ENCODE measurements at places on chromosomes 11 and 22.

GRCh38 chr11:2886191-2886894 is 768 bp upstream of the CDKN1C start:
- no peak for DNase-seq

DNA sequence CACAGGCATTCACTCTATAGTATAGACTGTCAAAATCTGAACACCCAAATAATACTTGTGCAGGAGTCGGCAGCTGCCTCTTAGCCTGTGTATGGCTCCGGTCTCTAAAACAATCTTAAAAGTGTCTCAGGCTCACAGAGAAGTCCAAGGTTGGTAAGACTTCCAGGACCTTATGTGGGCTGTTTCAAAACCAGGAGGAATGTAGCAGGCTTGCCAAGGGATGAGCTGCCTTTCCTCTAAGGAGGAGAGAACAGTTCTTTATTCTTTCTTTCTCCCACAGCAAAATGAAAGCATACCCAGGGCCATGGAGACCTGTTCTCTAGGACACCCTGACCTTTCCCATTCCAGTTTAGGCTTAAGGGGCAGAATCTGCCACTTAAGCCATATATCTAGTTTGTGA is 176.5 kb downstream of the TRPC6 start:
- no peak for DNase-seq

DNA sequence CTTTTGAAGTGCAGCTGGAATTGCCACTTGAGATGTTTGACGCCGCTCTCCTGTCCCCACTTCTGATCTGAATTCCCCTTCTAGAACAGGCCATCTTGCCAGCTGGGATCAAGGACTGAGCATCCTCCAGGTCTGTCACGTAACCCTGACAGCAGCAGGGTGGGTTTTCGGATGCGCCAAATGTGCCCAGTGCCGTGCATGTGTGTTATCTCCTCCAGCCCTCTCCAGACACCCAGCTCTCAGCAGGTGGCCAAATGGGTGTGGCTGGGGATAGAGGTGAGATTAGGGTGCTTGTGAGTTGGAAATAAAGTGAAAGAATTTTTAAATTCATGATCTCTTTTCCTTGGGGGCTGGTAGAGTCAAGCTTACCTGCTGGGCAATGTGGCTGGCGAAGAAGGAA is 3.3 kb downstream of the OSBP2 start:
- DNase-seq: no peak

DNA sequence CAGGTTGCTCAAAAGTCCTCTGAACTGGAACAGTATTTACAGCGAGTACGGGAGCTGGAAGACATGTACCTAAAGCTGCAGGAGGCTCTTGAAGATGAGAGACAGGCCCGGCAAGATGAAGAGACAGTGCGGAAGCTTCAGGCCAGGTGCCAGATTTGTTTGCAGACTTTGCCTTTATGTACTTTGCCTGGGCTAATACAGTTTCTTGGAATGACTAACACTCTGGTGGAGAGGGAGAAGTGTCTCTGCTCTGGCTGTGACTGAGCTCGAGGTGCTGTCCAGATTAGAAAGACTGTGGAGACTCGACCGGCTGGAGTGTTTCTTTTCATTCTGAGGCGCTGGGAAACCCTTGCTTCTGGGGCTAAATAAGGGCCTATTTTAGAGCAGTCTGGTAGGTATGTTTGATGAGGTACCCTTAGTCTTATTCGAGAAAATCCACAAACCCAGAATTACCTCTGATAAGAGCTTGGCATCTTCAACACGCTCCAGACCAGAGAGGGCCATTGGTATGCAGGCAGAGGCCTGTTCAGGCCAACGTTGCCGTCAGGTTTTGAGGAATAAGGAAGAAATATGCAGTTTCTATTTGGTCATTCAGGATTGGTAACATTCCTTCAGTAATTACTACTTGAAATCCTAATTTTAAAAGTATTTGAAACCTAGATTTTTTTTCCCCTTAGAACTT is 76.5 kb downstream of the SWAP70 start:
- no peak for DNase-seq

GRCh38 chr11:126337126-126337473 is 18.4 kb upstream of the ST3GAL4 start:
- no peak for DNase-seq

- DNase-seq: peak; percentile 60
Observed at GRCh38 chr22:32660292-32660691, 141.2 kb upstream of the TIMP3 start.

DNA sequence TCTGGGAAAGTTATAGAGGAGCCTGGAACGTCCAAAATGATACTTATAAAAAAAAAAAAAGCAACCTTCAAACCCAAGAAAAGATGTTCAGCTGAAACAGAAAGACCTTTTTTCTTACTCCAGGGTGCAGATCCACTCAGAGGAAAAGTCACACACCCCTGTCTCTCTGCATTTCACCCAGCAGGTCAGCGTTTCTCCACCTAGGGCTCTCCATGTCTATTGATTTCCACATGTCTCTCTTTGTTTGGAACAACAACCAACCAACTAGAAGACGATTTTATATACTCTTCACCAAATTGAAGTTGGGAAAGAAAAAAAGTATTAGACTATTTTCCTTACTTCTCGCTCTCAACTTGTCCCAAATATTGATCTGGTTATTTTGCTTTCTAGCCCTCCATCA is 42.2 kb upstream of the BLID start:
- no peak for DNase-seq

DNA sequence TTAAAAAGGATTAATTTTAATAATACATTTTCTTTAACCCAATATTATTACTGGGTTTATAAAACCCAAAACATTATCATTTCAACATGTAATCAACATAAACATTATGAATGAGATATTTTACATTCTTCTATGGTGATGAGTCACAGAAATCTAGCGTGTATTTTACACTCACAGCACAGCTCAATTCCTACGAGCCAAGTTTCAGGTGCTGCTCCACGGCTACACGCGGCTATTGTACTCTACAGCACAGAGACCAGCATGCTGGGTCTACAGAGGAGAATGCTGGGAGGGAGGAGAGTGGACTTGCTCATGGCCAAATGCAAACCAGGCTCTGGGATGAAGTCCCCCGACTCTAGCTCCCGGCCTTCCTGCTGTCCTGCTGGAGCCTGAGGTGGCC is 72.0 kb upstream of the LMO1 start:
- no peak for DNase-seq

GRCh38 chr11:44989831-44990566 is 39.3 kb upstream of the TP53I11 start:
- DNase-seq: no peak

DNA sequence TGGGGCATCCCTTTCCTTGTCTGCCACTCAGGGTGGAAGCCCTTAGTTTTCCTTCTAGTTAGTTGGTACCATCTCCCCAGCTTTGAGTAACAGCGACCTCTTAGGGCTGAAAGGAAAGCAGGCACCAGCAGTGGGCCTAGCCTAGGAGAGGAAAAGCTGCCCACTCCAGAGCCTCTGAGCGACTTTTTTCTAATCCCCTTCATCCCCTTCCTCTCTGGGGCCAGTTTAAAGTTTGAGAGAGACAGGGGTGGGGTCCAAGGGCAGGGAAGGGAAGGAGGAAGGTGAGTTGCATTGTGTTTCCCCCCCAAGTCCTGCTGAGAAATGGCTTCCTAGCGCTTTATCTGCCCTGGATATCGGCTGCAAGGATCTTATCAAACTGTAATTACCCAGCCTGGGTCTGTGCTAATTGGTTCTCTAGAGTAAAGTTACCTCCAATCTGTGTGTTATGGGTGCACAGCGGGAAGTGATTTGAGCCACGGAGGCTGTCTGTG is 573.9 kb upstream of the CADM1 start:
- DNase-seq: no peak

DNA sequence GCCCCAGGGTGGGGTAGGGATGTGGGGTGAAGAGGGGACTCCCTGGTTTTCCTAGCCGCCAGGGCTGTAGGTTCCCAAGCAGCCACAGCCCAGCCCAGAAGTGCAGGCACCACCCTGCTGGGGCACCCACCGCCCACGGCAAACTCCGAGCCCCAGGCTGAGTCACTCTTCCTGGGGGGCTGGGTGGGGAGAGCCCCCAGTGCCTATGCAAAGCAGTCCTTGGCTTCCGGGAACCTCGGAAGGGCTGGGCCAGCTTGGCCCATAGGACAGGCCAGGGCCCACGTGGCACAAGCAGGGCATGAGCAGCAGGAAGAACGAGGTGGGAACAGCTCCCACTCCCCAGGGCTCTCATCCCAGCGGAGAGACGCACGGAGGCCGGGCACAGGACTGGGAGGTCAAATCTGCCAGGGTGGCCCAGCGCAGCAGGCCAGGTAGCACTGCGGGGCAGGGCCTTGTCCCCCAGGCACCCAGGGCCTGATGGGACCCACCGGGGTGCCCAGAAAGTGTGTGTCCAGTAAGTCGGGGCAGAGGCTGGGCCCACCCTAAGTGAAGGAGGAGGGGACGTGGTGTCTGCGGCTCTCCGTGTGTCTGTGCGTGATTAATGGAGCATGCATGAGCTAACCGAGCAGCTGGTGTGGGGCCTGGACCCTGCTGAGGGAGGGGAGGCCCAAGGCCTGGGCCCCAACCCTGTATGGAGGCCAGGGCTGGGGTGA is 4.6 kb upstream of the IL17REL start:
- peak; percentile 92 for DNase-seq

DNA sequence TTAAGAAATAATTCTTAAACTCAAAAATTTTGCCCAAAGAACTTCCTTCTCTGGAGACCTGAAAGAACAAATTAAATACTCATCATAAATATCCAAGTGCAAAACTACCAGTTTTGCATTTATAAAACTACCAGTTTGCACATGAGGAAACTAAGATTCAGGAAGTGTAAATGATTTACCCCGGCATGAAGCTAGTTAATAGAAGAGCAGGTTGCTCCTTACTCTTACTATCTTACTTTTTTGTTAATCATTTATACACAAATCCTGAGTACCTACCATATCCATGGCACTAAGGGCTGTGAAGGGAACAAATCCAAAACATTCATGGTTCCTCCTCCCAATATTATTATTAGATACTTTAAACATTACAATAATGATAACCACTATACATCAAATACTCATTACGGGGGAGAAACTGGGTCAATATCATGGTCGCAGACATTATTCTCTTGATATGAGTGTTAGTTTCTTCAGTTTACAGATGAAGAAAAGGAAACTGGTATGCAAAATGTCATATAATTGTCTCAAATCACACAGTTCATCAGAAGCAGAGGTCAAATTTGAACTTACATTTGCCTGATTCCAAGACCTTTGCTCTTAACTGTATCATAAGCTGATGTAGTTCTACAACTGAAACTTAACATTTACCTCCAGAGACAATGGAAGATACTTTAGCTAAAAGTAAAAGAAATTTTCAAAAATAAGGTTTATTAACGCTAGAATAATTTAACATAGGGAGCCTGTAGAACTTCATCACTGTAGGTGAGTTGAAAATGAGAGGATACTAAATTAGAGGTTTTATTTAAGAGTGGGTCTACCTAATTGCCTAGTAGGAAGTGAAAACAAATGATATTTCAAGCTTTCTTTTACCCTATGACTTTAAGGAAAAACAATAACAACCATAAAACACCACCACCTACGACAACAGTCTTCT is 74.5 kb downstream of the FAM76B start:
- DNase-seq: no peak

GRCh38 chr11:85301895-85302678 is 325.1 kb downstream of the DLG2 start:
- no peak for DNase-seq

DNA sequence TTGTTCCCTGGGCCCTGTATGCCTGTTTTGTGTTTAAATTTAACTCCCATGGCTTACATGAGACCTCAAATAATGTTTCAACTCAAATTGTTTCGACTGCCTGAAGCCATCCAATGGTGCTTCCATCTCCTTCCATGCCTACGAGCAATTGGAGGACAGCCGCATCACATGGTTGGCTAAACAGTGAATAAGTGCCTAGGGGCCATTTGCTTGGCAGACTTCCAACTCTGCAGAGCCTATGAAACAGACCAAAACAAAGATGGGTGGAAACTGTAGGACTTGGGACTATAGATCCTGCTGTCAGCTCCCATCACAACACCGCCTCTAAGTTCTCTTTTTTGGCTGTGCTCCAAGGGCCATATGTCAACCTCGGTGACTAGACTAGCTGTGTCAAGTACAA is 84.1 kb downstream of the PARVA start:
- no peak for DNase-seq

Data from activated naive CD8-positive, alpha-beta T cell treated with anti-CD3 and anti-CD28 coated beads, Interleukin-2, amount 50 U/mL, for 24 hours (primary cell).